Left colon (tissue), 2 donors: ENCODE measurements at places on chromosomes 4 and X.
A peak's percentile ranks its signal among the peaks of the same experiment; 100 is the strongest.

DNA sequence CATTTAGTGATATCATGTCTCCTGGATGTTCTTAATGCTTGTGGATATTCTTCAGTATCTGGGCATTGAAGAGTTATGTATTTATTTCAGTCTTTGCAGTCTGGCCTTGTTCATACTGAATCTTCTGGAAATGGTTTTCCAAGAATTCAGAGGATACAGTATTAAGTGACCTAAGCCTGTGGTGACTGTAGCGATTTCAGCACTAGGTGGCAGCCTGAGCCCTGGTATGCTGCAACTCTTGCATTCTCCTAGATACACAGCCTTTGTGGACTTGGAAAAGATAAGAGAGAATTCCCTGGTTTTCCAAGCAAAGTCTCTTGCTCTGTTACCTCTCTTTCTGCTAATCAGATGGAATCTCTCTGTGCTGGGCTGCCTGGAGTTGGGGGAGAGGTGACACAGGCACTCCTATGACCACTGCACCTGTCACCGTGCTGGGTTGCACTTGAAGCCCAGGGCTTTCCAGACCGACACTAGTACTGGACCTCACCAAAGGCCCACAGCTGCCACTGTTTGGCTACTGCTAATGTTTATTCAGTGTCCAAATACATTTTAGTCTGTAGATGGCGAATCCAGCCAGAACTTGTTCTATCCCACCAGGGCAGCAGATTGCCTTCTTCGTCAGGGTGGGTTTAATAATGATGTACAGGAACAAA lies 19.3 kb upstream of the SPIN2A start:
- peak; percentile 56 for DNase-seq

GRCh38 chr4:78299565-78299972 lies 242.4 kb downstream of the FRAS1 start:
- no peak for DNase-seq

- no peak for DNase-seq
Measured at GRCh38 chr4:19386786-19387185, 864.9 kb upstream of the SLIT2 start.

DNA sequence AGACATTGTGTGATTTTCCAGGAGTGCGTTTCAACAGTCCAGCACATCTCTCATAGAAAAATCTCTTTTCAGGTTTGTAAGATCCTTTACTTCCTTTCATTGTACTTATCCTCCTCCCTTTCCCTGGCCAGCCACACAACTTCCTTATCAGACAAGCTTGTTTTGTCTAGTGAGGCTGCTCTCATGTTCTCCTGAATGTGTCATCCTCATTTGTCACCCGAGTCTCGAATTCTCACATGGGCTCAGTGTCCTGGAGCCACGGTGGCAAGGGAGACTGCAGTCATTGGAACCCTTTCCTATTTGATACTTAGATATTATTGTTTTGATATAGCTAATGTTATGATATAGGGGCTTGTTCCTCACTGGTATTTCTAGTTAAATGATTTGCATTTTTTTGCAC lies 16.9 kb downstream of the SYNPO2 start:
- DNase-seq = no peak

- DNase-seq = no peak
Measured at GRCh38 chrX:118345045-118345463, 852 bp upstream of the WDR44 start.

GRCh38 chrX:78931814-78932213 lies 13.4 kb upstream of the P2RY10 start:
- DNase-seq = no peak

DNA sequence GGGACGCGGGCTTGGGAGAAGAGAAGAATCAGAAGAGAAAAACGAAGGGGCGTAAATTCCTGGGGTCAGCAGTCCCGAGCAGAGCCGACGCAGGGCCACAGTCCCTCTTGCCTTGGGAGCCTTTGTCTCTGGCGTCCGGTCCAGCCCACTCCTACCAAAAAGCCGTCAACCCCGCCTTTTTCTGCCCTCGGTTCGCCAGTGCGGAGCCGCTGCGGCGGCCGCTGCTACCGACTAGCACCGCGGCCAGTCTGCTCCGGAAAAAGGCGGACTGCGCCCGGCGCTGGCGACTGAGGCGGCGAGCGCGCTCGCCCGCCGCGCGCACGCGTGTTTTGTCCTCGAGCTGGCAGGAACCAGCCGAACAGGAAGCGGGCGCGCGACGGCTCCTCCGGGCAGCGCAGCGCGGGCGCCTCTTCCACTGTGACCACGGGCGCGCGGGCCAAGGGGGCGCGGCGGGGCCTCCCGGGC lies 502 bp downstream of the HNRNPDL start:
- DNase-seq = no peak

DNA sequence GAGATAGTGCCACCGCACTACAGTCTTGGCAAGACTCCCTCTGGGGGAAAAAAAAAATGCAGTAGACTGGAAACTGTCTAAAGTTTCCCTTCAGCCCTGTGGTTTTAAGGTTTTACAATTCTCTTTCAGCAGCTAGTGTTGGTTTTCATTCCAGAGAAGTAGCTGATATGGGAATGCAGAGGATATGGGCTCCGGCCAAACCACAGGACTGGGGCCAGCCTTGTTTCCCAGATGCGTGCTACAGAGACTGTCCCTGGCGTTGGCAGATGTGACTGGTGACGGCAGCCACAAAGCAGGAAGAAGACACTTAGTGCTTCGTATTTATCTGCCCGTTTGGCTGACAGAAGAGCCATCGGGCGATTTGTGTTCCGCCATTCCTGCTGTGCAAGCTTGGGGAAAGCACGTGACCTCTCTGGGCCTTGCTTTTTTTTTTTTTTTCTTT lies 43.2 kb downstream of the ZBTB49 start:
- DNase-seq = no peak
